ENCODE measurements at places on chromosomes 2 and 18. TPM values are rescaled to one million over a fixed set of nuclear protein-coding genes. Genes with fewer than 3 reads are reported as not detected.

The LYPD6B gene
- not detected for total RNA-seq

The STEAP3 gene
- total RNA-seq = 18.9 TPM

The CAPN14 gene
- under 0.01 TPM for total RNA-seq

The SLC8A1 gene
- total RNA-seq = 57.0 TPM

The LRRC30 gene
- total RNA-seq = not detected

The EIF2B4 gene
- 47.9 TPM for total RNA-seq

The SIX2 gene
- not detected for total RNA-seq

The TRABD2A gene
- 19.7 TPM for total RNA-seq

The ERMN gene
- total RNA-seq = not detected

The UGT1A6 gene
- not detected for total RNA-seq

GRCh38 chr2:148813603-148814065 lies 61.4 kb upstream of the KIF5C start:
- H3K27me3 ChIP-seq = peaks cover 13% of the 10 kb centered on the region
- no peaks in the 10 kb centered on the region for H3K36me3 ChIP-seq
- no peak for DNase-seq

GRCh38 chr2:58677748-58678147 lies 436.6 kb upstream of the FANCL start:
- no peak for DNase-seq
- no peaks in the 10 kb centered on the region for H3K4me1 ChIP-seq
- no peak overlapping the region for H3K4me3 ChIP-seq
- no peak overlapping the region for H3K27ac ChIP-seq

- H3K4me1 ChIP-seq = peaks cover 12% of the 10 kb centered on the region
- DNase-seq = peak; percentile 92
- no peak overlapping the region for H3K4me3 ChIP-seq
These were observed 641.6 kb downstream of the EPHA4 start for GRCh38 chr2:220930271-220931076.

- no peak overlapping the region for H3K27ac ChIP-seq
- no peak for DNase-seq
- H3K36me3 ChIP-seq = no peaks in the 10 kb centered on the region
- H3K4me3 ChIP-seq = no peak overlapping the region
- H3K27me3 ChIP-seq = no peaks in the 10 kb centered on the region
These were observed 64.7 kb upstream of the COX7A2L start for GRCh38 chr2:42425697-42426096.

DNA sequence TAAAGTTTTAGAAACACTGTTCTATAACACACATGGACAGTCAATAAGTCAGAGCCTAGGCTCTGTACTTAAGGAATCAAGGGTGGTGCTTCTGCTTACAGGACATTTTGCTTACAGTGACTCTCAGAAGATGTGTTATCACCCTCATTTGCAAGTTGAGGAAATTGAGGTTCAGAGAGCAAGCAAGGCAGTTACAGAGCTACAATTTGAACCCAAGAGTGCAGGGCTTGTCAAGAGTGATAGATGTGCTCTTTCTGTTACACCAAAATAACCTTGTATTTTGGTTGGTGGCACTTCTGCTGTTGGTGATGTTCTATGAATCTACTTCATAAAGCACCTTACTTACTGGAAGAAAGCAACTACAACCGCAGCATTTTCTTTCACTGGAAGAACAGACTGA lies 170.2 kb downstream of the THADA start:
- H3K27me3 ChIP-seq = no peaks in the 10 kb centered on the region
- no peaks in the 10 kb centered on the region for H3K36me3 ChIP-seq
- H3K4me3 ChIP-seq = no peak overlapping the region
- DNase-seq = no peak

GRCh38 chr2:44237221-44237620 lies 38.1 kb upstream of the SLC3A1 start:
- peaks cover 2% of the 10 kb centered on the region for H3K4me1 ChIP-seq
- no peaks in the 10 kb centered on the region for H3K27me3 ChIP-seq
- H3K4me3 ChIP-seq = no peak overlapping the region
- no peaks in the 10 kb centered on the region for H3K36me3 ChIP-seq
- no peak for DNase-seq
- H3K27ac ChIP-seq = no peak overlapping the region

DNA sequence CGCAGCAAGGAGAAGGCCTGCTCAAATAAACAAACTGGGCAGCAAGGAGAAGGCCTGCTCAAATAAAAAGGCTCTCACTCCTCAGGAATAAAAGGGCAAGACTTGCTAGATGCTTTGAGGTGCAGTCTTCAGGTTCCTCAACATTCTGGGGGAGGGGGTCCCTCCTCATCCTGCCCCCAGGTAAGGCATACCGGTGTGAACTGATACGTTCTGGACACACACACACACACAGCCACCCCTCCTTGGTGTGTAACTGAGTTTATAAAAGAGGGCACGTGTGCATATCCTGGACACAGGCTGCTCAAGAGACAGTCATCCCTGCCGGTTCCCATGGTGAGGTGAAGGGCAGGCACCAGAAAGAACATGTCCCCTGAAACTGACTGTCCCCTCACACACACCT lies 4.5 kb downstream of the TEX261 start:
- peaks cover 48% of the 10 kb centered on the region for H3K36me3 ChIP-seq
- H3K4me1 ChIP-seq = peaks cover 11% of the 10 kb centered on the region
- no peak for DNase-seq
- H3K27ac ChIP-seq = no peak overlapping the region
- no peaks in the 10 kb centered on the region for H3K27me3 ChIP-seq

DNA sequence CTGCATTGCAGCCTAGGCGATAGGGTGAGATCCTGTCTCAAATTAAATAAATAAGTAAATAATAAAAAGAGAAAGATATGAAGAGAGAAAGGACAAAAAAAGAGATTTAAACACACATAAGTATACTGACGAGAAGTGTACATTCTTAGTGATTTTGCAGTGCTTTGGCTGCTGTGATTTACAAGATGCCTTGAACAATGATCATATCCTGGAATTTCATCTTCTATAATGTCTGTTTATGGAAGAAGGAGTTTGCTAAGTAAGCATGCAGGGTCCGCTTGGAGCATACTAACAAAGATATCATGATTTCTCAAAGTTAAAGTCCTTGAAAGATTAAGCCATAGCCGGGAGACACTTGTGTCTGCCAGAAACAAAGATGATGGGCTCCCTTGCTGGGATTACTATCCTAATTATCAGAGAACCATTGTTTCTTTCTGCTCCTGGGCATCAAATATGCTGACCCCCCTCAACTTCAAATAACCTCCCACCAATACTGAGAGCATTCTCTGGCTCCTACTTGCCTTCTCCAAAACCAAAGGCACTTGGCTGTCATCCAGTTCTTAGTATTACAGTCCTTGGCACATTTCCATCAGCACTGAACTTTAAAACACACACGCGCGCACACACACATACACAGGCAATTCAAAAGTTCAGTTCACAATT lies 47.5 kb upstream of the STAM2 start:
- no peaks in the 10 kb centered on the region for H3K27me3 ChIP-seq
- H3K27ac ChIP-seq = peak overlapping the region; percentile 20
- H3K36me3 ChIP-seq = no peaks in the 10 kb centered on the region
- peak; percentile 88 for DNase-seq
